ENCODE measurements at places on chromosomes 7 and 10.

DNA sequence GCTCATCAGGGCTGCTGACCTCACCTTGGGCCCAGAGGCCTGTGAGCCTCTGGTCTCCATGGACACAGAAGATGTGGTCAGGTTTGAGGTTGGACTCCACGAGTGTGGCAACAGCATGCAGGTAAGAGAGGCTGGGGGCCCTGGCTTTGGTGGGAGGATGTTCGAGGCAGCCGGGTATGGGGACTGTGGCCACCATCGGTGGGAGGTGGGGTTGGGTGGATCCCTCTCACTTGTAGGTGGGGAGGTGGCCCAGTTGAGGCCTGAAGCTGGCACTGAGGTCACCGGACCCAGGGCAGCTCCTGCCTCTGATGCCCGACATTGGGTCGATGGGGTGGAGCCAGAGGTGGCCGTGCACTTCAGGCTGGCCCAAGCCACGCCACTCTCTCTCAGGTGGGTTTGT, 406 bp downstream of the ZP3 start:
- no peak for DNase-seq

DNA sequence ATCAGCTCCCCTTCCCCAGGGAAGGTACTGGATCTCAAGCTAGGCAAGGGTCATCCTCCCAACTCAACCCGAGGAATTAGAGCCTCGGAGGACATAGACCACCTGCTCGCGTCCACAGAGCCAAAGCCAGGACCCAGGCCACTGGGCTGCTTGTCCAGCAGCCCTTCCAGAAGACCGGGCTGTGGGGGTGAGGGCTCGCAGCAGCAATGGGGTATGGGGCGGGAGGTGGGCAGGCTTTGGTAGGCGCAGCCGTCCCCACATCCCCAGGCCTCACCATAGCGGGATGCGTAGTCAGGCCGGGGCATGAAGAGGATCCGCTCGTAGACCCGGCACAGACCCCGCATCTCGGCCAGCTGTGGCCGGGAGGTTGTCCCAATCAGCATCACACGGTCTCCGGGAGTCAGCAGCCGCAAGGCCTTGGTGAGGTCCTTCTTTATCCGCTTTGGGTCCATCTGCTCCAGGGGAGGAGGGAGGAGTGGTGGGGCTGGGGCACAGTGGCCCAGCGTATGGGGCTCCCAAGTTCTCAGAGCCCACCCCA, 5.0 kb upstream of the ASB10 start:
- DNase-seq = no peak

GRCh38 chr10:85581371-85581770, 785.2 kb downstream of the GRID1 start:
- no peak for DNase-seq

GRCh38 chr10:119859420-119860258, 13.0 kb downstream of the MCMBP start:
- DNase-seq = no peak

- DNase-seq = no peak
These were observed 6.8 kb upstream of the ZNF783 start for GRCh38 chr7:149255174-149255573.

- no peak for DNase-seq
These were observed 44.7 kb downstream of the FAM241B start for GRCh38 chr10:69674786-69675185.

DNA sequence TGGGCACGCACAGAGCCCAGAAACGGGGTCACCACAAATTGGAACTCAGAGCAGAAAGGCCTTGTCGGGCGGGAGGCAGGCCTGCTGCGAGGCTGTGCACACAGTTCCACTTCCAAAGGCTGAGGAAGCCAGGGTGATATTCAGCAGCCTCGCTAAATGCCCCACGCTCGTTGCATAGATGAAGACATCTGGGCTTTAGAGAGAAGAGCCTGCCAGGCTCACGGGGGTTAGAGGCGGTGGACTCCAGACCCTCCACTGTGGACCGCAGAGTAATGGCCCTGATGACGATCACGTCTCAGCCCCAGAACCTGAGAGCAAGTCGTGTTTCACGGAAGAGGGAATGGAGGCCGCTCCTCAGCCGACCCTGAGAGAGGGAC, 104.2 kb downstream of the DNAJB6 start:
- no peak for DNase-seq

GRCh38 chr7:146659732-146660131, 543.1 kb downstream of the CNTNAP2 start:
- no peak for DNase-seq

All from neural crest cell (in vitro differentiated cells).